Suppressor macrophage (primary cell): ENCODE measurements at places on chromosomes 11 and 22.

- no peak for DNase-seq
These were observed 7.3 kb downstream of the KCNJ11 start for GRCh38 chr11:17381156-17381555.

DNA sequence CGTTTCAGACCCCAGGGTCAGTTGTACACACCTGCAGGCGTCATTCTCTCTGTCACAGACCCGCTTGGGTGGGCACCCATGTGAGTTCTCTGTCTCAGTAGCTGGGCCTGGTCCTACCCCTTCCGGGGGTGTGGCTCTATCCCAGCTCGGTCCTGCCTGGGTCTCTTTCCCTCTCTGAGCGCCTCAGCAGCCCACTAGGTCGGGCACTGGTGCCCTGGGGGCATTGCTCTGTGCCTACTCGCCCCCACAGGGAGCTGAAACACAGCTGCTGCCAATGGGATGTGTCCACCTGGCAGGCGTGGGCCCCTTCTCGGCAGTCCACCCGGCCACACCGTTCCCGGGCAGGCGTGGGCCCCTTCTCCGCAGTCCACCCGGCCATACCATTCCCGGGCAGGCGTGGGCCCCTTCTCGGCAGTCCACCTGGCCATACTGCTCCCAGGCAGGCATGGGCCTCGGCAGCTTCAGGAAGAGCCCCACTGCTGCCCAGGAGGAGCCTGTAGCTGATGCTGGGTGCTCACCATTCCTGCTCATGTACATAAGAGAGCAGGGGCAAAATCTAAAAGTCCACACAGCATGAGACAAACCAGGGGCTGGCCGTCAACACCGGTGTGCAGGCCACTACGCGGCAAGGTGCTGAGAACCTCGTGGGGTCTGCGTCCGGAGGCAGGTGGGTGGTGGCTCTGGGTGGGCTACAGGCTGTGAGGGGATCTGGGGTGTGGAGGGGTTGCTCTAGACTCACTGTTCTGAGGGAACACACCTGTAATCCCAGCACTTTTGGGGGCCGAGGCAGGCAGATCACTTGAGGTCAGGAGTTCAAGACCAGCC lies 12.3 kb downstream of the MLC1 start:
- DNase-seq = no peak

DNA sequence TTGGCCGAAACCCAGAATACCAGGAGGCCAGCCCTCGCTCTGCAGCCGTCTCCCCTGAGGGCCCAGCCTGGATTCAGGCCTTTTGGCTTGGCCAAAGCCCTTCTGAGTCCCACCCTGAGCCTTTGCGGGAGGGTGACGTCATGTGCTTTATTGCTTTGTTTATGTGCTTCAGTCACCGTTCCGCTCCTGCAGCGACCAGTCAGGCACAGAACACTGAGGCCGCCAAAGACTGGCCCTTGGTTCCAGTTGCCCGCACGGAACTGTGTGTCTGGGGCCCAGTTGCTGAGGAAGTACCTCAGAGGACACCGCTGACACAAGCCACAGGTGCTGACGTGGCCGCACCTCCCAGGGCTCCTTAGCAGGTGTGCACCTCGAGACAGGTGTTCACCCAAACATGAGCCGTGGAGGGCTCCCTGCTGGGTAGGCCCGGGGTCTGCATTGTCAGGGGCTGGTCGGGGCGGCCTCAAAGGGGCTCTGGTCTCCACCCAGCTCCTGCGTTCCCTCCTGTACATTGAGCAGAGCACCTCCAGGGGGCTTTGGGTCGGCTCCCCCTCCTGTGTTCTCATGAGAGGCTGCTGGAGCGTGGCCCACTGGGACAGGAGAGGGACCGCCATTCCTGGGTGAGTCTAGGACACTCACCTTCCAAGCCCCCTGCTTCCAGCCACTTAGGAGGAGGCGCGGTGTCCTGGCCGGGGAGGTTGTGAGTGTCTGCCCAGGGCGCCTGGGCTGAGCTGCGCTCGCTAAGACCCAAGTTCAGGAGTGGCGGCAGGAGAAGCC lies 376.8 kb downstream of the TBC1D22A start:
- no peak for DNase-seq

- DNase-seq = peak; percentile 6
These were observed 17.9 kb upstream of the RRAS2 start for GRCh38 chr11:14376920-14377319.

GRCh38 chr11:65492637-65493366 lies 6.0 kb upstream of the MALAT1 start:
- DNase-seq = peak; percentile 88

DNA sequence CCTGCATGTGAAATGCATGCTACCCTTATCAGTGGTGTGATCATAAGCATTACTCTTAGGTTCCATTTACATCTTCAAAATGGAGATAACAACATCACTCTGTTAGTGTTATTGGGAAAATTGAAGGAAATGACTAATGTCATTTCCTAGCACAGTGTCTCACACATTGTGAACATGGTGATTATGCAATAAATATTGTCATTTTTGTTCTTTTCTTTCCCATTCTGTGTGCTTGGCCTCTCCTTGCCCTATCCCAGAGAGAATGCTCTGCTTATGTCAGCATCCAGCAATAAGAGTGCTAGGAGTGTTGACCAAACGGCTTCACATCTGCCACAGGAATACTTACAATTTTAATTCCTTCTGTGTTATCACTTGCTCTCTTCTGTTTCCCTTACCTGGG lies 1024.1 kb upstream of the CCDC90B start:
- no peak for DNase-seq

DNA sequence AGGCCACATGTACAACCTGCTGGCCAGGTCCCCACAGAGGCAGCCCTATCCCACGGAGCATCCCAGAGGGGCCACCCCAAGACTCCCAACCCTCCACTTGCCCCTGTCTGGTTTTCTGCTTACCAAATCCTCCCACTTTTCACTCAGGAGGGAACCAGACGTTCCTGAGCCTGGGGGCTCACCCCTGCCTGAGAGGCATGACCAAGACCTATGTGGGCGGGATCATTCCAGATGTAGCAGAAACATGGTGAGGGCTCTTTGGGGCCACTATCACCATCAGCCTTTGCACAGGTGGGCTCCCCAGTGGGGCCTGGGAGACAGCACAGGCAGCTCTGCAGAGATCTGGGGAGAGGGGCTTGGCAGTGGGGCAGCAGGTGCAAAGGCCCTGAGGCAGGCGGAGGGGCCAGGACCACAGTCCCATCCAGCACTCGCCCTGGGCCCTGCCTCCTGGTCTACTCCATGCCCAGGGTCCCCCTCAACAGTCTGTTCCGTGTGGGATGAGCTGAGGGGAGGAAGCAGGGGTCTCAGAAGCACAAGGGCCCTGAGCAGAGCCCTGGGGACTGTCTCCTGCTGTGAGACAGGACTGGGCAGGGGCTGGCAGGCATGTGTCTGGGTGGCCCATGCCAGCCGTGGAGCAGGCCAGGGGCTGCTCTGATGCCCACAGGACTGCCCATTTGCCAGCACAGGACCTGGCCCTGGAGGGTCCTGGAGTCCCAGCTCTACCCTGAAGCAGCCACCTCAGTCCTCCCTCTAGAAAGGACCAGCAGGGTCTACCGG lies 9.4 kb downstream of the PIM3 start:
- DNase-seq = peak; percentile 59

- peak; percentile 92 for DNase-seq
These were observed 11.7 kb downstream of the PHRF1 start for GRCh38 chr11:587978-588380.

DNA sequence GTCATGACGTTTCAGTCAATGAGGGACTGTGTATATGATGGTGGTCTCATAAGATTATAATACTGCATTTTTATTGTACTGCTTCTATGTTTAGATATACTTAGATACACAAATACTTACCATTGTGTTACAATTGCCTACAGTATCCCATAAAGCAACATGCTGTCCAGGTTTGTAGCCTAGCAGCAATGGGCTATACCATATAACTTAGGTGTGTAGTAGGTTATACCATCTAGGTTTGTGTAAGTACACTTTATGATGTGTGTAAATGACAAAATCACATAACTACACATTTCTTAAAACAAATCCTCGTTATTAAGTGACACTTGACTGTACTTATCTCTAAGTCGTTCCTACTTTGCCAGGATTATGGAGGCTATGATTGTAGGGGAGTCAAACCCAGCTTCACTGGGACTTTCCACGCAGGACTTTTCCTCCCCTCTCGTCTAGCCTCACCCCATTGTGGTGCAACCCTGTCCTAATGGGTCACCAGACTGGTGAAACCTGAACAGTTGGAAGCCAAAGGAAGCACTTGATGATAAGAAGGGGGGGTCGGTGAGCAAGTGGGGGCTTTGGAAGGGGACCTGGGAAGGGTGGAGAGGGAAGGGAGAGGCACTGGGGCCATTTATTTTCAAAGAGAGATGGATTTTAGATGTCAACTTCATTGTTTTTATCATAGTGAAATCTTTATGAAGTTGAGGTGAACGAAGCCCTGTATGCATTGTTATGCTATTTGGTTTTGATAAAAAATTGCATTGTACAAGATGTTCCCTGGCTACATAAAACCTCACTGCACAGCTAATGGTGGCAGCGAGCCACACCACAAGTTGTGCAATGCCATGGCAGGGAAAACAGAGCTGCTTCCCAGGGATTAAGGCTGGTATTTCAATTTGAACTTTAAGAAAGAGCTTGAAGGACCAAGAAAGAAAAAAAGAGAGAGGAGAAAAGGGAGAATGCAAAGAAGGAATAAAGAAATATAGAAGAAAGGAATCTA lies 129.1 kb downstream of the EHF start:
- no peak for DNase-seq

GRCh38 chr11:122207921-122208764 lies 92.1 kb upstream of the BLID start:
- no peak for DNase-seq

- DNase-seq = no peak
These were observed 49.7 kb upstream of the TTLL12 start for GRCh38 chr22:43236411-43237166.

- DNase-seq = peak; percentile 96
These were observed at the start of the genes CWC15 and KDM4D for GRCh38 chr11:94973099-94973968. Gene CWC15, minus strand, starts transcription at chr11:94973556. Its CDS starts 1,371 bp downstream, at chr11:94972185. Gene KDM4D, plus strand, starts transcription at chr11:94973709. Its CDS starts 23,664 bp downstream, at chr11:94997373.

- DNase-seq = peak; percentile 22
These were observed 3.6 kb upstream of the MAPK8IP1 start for GRCh38 chr11:45881708-45882368.

- no peak for DNase-seq
These were observed 1272.6 kb downstream of the BRD1 start for GRCh38 chr22:48554893-48555572.
